ENCODE measurements at places on chromosomes 12 and 14. TPM values are rescaled to one million over a fixed set of nuclear protein-coding genes. Genes with fewer than 3 reads are reported as not detected.
A peak's percentile ranks its signal among the peaks of the same experiment; 100 is the strongest.

DNA sequence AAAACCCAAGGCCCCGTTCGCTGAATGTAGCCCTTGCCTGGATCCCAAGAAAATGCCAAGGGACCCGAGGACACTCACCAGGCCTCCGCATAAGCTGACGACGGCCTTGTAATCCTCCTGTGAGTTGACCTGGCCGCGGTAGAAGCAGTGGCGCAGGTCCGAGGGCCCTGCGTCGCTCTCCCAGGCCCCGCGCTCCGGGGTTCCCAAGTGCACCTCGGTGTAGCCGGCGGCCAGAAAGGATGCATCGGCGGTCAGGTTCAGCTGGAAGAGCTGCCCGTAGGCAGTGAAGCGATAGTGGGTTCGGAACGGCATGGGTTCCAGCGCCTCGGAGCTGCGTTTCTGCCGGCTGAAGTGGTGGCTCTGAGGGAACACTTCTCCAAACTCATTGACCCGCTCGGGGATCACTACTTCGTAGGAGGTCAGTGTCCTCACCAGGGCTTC lies 1.2 kb downstream of the ADAMTS20 start:
- DNase-seq = no peak

- DNase-seq = peak; percentile 65
These were observed 831 bp downstream of the CRIP1 start for GRCh38 chr14:105487449-105487985.

Gene IL22
- total RNA-seq = not detected

Gene RNF34
- 33.7 TPM for total RNA-seq

Gene KRT6A
- total RNA-seq = not detected

DNA sequence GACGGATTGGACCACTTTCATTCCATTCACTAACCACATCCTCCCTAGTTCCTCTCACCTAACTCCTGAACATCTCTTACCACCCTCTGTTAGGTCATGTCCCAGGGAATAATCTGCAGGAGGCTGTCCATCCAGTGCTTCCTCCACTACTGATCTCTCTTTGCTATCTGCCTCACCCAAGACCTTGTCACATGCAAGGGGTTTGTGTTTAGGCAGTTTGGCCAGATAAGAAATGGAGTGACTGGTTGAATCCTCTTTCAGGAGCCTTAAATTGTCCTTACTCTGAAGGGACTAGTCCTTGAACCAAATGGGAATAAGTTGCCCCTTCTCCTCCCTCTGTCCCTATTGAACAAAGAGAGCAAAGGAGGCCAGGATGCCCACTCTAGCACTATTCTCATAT lies 249.2 kb upstream of the BTG1 start:
- DNase-seq = no peak

DNA sequence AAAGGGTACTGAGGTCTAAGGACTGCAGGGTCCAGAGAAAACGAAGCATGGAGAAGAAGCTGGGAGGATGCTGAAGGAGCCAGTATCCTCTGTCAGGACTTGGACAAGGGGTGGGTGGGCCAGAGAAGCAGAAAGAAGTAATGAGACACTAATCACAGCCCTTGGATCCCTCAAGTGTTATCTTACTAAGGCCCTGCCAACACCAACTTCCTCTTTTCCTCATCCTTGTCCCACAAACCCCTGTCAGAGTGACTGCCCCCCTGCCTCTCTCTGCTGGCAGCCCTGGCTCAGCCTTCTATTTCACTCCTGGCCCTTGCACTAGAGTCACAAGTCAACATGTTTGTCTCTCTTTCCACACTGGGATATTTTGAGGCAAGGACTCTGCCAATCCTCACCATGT lies 3.8 kb upstream of the ASIC1 start:
- DNase-seq = no peak

Gene CAPZA3
- total RNA-seq = not detected

GRCh38 chr12:57719777-57720605 lies 18.6 kb downstream of the AGAP2 start:
- DNase-seq = no peak

- no peak for DNase-seq
These were observed 1.9 kb downstream of the R3HDM2 start for GRCh38 chr12:57428965-57429364.

- no peak for DNase-seq
These were observed 1.4 kb upstream of the MYH6 start for GRCh38 chr14:23409475-23409874.

- DNase-seq = peak; percentile 77
These were observed 4.2 kb downstream of the RDH5 start for GRCh38 chr12:55724226-55724939.

Gene RNASE3
- not detected for total RNA-seq

Gene SLC17A8
- 0.35 TPM for total RNA-seq

Gene GPR65
- total RNA-seq = 0.53 TPM

GRCh38 chr14:96736439-96736838 lies 60.7 kb upstream of the VRK1 start:
- no peak for DNase-seq

Gene TPPP2
- 0.44 TPM for total RNA-seq

- peak; percentile 47 for DNase-seq
These were observed 809 bp downstream of the AP1G2 start for GRCh38 chr14:23566778-23567185.

Gene HELB
- 2.8 TPM for total RNA-seq

DNA sequence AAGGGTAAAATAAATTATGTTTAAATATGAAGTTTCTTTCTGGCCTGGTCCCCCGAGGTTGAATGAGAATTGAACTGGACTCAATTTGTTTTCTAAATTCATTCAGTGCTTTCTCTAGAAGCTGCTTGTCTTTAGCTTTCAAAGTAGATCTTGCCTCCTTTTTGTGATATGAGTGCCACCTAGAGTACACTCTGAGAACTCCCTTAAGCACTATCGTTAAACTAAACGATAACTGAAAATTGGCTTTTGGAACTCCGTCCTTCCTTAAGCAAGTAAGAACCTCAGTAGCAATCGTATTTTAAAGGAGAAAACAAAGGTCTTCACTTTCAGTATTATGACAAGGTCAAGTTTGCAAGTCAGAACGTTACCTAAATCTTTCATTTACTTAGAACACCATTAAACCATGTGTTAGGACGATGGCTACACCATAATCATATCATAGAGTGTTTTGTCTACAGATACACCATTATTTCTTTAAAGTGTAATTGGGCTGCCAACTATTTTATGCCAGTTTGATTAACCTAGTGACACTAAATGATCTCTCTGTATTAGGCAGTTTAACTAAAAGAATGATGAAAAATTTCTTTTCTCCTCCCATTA lies 364.8 kb downstream of the SNAPC1 start:
- peak; percentile 77 for DNase-seq

Gene VRTN
- total RNA-seq = not detected

GRCh38 chr14:101813171-101813759 lies 51.8 kb downstream of the PPP2R5C start:
- peak; percentile 56 for DNase-seq

DNA sequence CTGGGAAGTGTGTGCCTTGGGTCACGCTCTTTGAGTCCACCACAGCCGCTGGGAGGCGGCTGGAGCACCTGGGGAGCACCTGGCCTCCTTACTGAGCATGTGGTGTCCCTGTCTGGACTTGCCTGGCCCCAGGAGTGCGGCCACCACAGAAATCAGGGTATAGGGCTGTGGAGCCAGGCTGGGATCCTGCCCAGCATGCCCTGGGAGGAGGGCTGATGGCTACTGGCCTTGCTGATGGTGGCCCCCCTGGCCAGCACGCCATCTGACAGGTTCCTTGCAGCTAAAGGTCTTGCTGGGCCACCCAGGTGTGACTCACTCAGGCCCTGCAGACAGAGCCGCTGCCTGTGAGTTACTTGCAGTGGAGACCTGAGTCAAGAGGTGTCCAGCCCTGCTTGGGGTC lies 6.0 kb downstream of the ULK1 start:
- DNase-seq = no peak

DNA sequence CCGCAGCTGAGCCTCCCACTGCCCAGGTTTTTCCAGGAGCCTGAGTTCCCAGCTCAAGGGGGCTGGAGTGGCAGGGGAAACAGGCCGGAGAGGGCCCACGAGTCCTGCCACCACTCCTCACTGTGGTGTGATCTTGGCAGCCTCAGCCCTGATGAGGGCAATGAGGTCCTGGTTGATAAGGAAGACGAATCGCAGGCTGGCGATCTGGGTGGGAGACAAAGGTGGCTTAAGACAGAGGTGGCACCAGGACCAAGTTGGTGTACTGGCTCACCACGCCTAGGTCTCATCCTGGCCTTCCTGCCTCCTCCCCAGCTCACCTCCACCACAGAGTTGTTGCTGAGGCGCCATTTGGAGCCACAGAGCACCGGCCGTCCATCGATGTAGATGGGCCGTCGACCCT lies 9.4 kb downstream of the MCRS1 start:
- no peak for DNase-seq

Gene CLEC12A
- total RNA-seq = 0.13 TPM

Gene TAS2R9
- total RNA-seq = not detected

- no peak for DNase-seq
These were observed 65.9 kb upstream of the WSCD2 start for GRCh38 chr12:108063192-108063591.

DNA sequence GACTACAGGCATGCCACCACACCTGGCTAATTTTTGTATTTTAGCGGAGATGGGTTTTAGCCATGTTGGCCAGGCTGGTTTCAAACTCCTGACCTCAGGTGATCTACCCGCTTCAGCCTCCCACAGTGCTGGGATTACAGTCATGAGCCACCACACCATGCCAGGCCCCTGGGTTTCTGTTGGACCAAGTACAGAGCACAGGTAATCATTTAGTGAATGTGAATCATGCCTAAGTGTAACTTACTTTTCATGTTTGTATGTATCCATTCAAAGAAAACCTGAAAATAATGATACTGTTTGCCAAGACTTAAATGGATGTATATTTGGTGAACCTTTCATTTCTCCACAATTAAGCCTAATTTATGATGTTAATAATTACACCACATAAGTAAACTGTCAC lies 65.9 kb downstream of the FGD6 start:
- DNase-seq = no peak

Gene RTL1
- 12.8 TPM for total RNA-seq

GRCh38 chr12:47549258-47549657 lies 156.6 kb downstream of the RPAP3 start:
- no peak for DNase-seq

GRCh38 chr14:104573930-104574329 lies 5.6 kb upstream of the C14orf180 start:
- DNase-seq = peak; percentile 62

- DNase-seq = peak; percentile 71
These were observed 532 bp downstream of the FKBP11 start for GRCh38 chr12:48924617-48925303.

DNA sequence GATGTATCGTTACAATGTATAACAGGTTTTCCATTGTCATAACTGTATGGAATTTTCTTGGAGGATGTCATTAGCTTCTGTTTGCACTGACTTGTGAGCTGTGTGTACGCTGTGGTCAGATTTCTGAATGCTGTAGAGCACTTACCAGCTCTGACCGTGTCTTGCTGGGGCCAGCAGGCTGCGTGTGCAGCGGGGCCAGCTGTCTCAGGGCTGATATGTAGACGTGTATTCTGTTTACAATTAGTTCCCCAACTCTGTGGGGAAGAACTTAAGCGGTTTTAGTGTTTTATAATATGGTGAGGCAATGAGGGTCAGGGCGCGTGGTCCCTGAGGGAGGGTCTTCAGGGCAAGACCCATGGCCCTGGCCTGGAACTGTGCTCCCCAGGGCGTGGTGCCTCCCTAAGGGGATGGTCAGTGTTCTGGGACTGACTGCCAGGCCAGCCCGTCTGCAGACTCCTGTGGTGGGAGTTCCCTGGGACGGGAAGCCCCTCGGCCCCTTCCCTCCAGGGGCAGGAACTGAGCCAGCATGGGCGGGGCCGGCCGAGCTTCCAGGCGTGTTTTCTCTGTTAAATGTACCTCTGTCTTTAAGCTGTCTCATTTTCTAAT lies 18.7 kb downstream of the XRCC3 start:
- DNase-seq = peak; percentile 93

Gene DCN
- 2,074 TPM for total RNA-seq

DNA sequence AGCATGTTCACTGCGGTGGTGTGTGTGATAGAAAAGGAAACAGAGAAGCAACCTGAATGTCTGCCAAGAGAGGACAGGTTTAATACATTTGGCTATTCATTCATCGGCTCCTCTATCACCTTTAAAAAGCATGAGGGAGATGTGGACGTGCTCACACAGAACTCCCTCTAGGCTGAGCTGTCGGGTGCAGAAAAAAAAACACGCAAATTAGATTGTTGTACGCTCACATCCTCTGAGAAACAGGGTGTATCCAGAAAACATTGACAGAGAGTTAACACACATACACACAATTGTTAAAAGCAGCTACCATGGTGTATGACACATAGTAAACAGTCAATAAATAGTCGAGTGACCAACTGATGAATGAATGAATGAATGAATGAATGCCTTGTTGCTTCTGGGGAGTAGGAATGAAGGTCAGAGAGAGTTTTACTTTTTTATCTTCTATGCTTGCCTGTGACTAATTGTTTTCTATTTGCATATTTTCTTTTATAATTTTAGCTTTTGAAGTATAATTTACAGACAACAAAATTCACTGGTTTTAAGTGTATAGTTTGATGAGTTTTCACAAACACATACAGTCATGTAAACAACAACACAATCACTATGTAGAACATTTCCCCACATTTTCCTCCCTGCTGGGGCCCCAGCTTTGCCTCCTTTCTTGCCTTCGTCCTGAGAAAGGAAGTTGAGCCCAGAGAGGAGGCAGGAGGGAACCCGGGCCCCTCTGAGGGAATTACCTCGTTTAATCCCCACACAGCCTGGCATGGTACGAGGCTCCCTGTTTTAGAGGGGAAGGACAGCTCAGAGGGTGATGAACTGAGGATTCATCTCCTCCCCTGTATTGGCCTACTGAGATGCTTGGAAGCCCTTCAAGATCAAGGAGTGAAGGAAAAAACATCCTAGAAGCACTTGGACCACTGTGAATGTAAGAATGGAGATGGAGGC lies 19.7 kb upstream of the FAM222A start:
- no peak for DNase-seq

GRCh38 chr14:30756594-30756993 lies 117.8 kb upstream of the COCH start:
- DNase-seq = no peak

Gene R3HDM2
- total RNA-seq = 20.2 TPM

DNA sequence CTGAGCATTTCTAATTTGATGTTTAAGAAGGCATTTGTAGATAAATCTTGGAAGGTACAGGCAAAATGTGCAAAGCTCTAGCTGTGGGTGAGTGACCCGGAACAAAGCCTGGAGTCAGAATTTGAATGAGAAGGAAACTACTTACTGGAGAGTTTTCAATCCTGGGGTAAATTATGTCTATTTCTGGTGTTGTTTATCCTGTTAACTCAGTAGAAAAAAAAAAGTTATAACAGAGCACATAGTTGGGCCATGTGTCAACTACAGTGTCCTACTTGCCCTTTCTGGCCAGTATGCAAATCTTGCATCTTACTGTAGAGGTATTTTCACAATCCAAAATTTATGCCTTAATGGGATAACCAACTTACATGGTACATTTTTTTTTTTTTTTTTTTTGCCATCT lies 182.3 kb downstream of the SYNE2 start:
- no peak for DNase-seq

DNA sequence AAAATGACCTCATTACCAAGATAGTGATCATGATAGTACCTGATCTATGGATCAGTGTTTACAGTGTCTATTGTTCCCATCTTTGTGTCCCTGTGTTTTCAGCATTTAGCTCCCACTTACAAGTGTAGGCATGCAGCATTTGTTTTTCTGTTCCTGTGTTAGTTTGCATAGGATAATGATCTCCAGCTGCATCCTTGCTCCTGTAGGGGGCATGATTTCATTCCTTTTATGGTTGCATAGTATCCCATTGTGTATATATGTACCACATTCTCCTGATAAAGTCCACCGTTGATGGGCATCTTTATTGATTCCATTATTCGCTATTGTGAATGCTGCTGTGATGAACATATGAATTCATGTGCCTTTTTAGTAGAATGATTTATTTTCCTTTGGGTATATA lies 215.4 kb upstream of the NAV3 start:
- no peak for DNase-seq

- no peak for DNase-seq
These were observed 109.8 kb downstream of the PHLDA1 start for GRCh38 chr12:75921622-75922289.
